ENCODE measurements at places on chromosomes 2 and 18.
A peak's percentile ranks its signal among the peaks of the same experiment; 100 is the strongest.

GRCh38 chr2:156021146-156022040 lies 311.1 kb downstream of the NR4A2 start:
- H3K36me3 ChIP-seq, result no peaks in the 10 kb centered on the region
- H3K4me1 ChIP-seq, result peaks cover 5% of the 10 kb centered on the region
- DNase-seq, result no peak
- H3K27ac ChIP-seq, result no peak overlapping the region

DNA sequence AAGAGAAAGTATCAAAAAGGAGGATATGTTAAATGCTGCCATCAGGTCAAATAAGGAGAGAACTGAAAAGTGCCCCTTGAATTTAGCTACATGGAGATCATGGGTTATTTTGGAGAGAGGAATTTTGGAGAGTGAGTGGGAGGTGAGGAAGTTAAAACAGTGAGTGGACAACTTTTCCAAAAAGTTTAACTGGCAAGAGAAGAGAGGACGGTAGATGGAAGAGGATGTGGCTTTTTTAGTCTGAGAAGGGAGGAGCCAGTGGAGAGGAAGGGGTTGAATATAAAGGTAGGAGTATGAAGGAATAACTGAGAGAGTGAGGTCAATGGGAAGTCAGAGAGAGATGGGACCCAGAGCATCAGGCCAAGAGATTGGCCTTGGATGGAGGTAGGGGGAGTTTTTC lies 62.5 kb upstream of the NFE2L2 start:
- no peaks in the 10 kb centered on the region for H3K36me3 ChIP-seq
- no peak overlapping the region for H3K4me3 ChIP-seq
- no peak for DNase-seq
- no peak overlapping the region for H3K27ac ChIP-seq
- H3K4me1 ChIP-seq, result peaks cover 19% of the 10 kb centered on the region

DNA sequence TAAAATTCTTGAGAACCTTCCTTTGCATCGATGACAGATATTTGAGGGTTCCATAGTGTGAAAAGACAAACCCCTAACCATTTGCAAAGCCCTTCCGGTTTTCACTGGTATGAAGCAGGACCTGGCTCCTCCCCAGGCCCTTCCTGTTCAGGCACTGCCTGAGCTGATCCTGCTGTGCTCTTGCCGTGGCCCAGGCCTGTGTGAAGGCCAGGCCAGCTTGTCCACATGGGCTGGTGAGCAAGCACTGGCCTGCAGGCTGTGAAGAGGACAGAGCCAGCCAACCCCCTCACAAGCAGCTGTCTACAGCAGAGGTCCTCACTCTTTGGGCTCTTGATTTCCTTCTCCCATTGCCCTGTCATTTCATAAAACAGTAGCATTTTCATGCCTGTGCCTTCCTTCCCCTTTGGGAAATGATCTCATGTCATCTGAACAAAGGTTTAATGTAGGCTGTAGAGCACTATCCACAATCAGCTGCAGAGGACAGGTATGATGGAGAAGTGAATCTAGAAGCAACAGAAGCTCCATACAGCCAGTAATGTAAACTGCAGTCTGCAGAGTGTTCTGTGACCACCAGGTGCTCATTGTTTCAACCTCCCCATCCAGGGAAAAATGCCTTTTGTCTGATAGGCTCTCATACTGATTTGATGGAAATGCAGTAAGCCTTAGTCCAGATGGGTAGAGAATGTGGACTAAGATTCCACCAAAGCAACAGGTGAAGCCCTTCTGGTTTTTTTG lies 19.8 kb downstream of the MPHOSPH10 start:
- H3K4me3 ChIP-seq, result no peak overlapping the region
- no peak for DNase-seq
- no peaks in the 10 kb centered on the region for H3K4me1 ChIP-seq

DNA sequence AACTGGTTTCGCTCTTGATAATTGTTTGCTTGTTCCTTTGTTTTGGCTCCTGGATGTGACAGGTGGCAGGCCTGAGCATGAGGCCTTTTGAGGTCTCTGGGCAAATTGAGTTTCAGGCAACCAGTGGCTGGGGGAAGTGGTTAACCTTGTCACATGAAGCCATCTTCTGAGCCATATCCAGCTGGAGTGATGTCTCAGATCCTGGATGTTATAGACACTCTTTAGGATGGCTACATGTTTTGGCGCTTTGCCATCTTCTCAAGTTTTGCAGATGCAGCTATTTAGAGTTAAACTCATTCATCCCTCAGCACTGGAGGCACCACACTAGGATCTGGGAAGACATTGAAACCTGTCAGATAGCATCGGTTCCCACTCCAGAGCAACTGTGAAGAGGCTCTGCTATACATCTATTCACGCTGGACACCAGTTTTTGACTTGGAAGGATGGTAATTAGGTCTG lies 25.3 kb upstream of the TACR1 start:
- H3K36me3 ChIP-seq, result no peaks in the 10 kb centered on the region
- H3K27me3 ChIP-seq, result no peaks in the 10 kb centered on the region
- no peak for DNase-seq
- H3K4me3 ChIP-seq, result no peak overlapping the region
- no peak overlapping the region for H3K27ac ChIP-seq

DNA sequence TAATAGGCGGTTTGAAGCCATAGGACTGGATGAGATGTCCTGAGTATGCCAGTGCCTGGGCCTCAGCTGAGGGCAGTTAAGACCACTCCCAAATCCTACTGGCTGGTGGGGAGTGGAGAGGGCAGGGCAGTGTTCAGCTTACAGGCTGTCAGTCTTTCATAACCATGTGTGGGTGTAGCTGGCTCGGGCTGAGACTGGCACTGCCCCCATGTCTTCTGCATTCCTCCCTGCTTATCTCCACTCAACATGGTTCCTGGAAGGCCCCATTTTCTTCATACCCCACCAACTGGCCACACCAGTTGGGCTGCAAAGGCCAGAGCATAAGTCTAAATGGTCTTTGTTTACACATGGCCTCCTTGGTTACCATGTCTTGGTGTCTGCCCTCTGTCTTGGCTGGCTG lies 17.2 kb upstream of the IL37 start:
- H3K27ac ChIP-seq, result no peak overlapping the region
- H3K36me3 ChIP-seq, result no peaks in the 10 kb centered on the region
- no peaks in the 10 kb centered on the region for H3K4me1 ChIP-seq
- peaks cover 10% of the 10 kb centered on the region for H3K27me3 ChIP-seq
- H3K4me3 ChIP-seq, result no peak overlapping the region

DNA sequence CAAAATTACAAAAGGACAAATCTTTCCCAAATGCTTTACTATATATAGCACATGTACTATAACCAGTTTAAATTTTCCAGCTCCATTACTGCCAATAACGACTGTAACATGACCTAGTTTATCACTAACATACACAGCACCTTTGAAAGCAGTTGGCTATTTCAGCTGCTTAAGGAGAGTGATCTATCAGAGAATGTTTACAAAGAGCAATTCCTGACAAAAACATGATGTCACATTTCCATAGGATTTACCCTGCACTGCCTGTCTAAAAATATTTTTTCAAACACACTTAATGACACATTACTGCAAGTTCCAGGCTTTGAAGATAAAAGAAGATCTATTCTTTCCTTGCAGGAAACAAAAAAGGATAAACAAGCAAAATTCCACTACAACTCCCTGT lies 40.6 kb downstream of the ZNF516 start:
- H3K27me3 ChIP-seq, result no peaks in the 10 kb centered on the region
- H3K27ac ChIP-seq, result peak overlapping the region; percentile 57
- H3K4me3 ChIP-seq, result no peak overlapping the region
- no peak for DNase-seq

GRCh38 chr2:65424391-65424790 lies 8.0 kb downstream of the SPRED2 start:
- no peak overlapping the region for H3K27ac ChIP-seq
- H3K4me1 ChIP-seq, result peaks cover 14% of the 10 kb centered on the region
- no peak overlapping the region for H3K4me3 ChIP-seq
- DNase-seq, result no peak
- H3K36me3 ChIP-seq, result no peaks in the 10 kb centered on the region

DNA sequence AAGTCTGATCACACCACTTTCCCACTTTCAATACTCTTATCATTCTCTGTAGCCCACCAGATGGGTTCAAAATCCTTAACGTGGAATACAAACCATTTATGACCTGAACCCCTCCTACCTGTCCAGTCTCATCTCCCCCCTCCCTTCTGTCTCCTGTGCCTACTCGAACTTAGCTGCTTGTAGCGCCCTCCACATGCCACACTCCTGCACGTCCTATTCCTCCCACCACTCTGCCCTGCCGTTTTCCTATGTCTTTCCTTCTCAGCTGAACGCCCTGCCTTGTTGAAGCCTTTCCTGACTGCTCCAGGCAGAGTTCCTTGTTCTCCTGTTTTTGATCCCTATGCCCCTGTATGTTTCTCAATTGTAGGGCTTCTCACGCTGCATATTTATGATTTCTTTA lies 390.1 kb downstream of the HRH4 start:
- no peak for DNase-seq
- H3K4me1 ChIP-seq, result no peaks in the 10 kb centered on the region
- H3K27me3 ChIP-seq, result peaks cover 52% of the 10 kb centered on the region
- no peak overlapping the region for H3K4me3 ChIP-seq
- H3K36me3 ChIP-seq, result no peaks in the 10 kb centered on the region

DNA sequence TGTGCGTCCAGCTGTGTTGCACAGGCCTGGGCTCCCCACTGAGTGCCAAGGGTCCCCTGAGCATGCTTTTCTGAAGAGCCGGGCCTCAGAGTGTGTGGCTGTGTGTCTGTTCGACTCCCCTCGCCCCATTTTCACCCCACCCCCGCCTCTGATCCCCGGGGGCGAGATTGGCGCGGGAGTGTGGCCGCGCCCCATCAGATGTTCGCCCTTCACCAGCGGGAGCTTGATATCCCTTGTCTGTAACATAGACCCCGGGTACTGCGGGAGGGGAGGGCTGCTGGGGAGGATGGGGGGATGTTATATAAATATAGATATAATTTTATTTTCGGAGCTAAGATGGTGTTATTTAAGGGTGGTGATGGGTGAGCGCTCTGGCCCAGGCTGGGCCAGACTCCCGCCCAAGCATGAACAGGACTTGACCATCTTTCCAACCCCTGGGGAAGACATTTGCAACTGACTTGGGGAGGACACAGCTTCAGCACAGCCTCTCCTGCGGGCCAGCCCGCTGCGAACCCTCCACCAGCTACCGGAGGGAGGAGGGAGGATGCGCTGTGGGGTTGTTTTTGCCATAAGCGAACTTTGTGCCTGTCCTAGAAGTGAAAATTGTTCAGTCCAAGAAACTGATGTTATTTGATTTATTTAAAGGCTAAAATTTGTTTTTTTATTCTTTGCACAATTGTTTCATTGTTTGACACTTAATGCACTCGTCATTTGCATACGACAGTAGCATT lies 1.5 kb downstream of the RHOB start:
- H3K4me3 ChIP-seq, result peak overlapping the region; percentile 88
- H3K27ac ChIP-seq, result peak overlapping the region; percentile 79
- peaks cover 48% of the 10 kb centered on the region for H3K4me1 ChIP-seq
- no peaks in the 10 kb centered on the region for H3K36me3 ChIP-seq
- DNase-seq, result no peak

DNA sequence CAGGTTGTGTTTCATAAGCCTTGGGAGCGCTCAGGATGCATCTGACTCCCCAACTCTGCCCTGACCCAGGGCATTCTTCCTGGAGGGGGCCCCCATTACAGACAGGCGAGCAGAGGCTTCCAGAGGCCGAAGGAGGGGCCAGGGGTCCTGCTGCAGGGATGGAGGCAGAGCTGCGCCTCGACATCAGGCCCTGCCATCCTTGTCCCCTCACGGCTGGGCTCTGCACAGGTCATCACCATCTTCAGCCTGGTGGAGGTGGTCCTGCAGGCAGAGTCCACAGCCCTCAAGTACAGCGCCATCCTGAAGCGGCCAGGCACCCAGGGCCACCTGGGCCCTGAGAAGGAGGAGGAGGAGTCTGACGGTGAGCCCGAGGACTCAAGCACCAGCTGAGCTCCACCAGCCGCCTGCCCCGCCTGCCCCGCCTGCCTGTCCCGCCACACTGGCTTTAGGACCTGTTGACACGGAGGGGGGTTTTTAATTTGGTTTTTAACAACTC lies 42.3 kb upstream of the ALPP start:
- no peaks in the 10 kb centered on the region for H3K4me1 ChIP-seq
- no peak overlapping the region for H3K27ac ChIP-seq
- no peak overlapping the region for H3K4me3 ChIP-seq
- no peaks in the 10 kb centered on the region for H3K27me3 ChIP-seq
- H3K36me3 ChIP-seq, result peaks cover 4% of the 10 kb centered on the region
